Activated CD4-positive, alpha-beta T cell treated with anti-CD3 and anti-CD28 coated beads for 24 hours (primary cell): ENCODE measurements at places on chromosomes 5 and 9.

DNA sequence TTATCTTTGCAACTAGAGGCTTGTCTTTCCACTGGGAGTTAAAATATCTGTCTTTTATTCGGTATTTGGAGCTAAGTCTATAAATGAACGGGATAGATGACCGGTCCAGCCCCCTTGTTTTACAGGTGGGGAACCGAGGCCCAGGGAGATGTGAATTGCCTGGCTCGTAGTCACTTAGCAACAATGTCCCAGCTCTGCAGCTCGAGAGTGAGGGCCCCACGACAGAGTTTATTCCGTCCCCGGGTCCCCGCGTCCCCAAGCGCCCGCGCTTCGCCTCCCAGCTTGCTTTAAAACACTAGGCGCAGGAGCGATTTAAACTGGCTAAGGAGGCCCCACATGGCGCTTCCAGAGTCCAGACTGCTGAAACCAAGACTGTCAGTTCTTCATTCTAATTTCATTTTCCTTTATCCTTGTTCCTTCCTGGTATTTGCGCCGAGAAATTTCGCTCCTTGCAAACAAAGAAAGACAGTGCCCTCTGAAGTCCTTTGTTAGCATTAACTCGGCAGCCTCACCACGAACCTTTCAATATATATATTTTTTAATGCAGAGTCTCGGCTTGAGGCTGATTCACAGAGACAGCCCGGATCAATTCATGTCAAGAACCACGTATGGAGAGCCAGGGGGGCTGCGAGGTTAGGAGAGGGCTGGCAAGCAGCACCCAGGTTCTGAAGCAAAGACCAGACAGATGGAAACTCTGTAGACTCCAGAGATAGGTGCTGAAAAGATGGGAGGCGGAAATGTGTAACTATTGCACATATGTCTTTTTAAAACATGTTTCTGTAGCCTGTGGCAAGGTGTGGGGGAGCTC lies 1.4 kb upstream of the ENC1 start:
- no peak for DNase-seq

DNA sequence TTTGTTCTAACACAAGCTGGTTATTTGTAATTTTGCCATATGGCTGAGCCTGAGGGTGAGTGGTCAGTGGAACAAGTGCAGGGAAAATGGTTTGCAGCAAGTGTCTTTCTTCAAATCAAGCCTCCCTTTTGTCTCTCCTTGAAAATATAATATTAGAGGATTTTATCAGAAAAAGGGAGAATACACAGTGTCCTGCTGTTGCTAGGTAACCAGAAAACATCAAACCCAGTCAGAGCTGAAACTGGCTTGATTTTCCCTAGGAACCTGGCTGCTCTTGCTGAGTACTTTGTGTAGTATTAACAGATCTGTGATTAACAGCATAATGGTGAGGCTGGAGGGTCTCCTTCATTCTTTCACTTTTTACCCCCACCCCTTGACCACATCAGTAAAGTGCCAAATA lies 314.0 kb downstream of the ARHGEF28 start:
- DNase-seq = no peak

DNA sequence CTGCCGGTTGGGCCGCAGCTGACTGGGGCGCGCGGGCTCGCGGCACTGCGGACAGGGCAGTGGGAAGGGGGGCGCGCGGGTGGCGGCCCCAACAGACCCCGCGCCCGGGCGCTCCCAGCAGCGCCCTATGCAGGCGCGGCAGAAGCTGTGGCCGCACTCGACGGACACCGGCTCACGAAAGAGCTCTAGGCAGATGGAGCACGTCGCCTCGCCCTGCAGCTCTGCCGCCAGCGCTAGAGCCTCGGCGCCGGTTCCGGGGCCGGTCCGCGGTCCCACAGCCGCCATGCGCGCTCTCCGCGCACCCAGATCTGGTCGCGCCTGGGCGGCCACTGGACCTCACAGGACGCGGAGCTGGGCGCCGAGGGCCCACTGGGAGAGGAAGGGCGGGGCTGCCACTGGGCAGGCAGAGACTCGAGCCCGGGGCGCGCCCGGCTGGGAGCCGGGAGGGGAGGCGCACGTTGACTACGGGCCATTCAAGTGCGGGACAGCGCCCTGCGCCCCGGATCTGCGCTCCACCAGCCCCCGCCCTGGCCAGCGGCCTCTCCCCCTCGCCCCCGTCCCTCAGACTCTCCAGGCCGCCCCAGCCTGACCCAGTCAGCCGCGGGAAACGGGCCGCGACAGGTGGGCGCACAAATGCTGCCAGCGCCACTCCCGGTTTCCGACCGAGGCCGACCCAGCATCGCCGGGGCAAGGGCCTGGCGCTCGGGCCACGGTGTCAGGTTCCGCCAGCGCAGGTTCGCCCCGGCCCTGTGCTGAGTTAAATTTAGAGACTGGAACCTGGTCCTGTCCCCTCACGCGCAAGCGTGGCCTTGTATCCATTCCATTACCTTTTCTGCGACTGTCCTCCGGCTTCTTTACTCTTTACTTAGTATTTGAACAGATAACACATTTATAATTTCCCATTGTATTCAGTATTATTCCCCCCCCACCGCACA lies at the start of gene TRIM7:
Gene TRIM7 (minus strand): TSS at position 371 of the 935 bp plus-strand sequence. CDS start 86 bp downstream, at position 285.
- DNase-seq = no peak

GRCh38 chr5:113552137-113552536 lies 38.6 kb downstream of the YTHDC2 start:
- no peak for DNase-seq

DNA sequence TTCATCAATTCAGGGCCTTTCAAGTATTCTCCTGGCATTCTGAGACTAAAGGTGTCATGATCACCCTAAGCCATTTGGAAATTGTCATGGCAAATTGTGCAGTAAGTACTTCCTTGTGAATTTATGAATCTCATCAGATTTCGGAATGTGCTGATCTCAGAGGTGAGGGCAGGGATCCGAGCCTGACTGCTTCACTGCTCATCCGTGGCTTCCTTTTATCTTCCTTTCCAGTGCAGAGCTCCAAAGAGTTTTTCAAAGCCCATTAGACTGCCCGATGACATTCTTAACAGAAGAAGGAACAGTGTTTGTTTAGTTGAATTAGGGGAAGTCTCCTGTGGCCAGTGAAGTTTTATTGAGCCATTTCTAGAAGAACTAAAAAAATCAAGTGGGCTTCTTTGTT lies 182.8 kb upstream of the GDNF start:
- no peak for DNase-seq

DNA sequence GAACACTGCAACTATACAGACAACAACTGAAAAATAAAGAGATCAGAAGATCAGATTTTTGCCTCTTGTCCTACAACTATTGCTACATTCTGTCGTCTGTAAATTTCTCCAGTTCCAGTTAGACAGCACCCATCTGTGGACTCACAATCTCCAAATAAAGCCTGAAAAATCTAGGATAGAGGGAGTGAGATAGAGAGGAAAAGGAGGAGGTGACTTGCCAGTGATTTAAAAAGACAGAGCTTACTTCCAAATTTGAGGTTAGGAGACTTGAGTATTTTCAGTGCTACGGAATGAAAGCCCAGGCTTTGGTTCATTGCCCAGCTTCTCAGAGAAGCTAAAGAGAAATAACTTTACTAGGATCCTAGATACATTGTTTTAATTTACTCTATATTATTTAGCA lies 63.6 kb downstream of the PTCD2 start:
- no peak for DNase-seq

DNA sequence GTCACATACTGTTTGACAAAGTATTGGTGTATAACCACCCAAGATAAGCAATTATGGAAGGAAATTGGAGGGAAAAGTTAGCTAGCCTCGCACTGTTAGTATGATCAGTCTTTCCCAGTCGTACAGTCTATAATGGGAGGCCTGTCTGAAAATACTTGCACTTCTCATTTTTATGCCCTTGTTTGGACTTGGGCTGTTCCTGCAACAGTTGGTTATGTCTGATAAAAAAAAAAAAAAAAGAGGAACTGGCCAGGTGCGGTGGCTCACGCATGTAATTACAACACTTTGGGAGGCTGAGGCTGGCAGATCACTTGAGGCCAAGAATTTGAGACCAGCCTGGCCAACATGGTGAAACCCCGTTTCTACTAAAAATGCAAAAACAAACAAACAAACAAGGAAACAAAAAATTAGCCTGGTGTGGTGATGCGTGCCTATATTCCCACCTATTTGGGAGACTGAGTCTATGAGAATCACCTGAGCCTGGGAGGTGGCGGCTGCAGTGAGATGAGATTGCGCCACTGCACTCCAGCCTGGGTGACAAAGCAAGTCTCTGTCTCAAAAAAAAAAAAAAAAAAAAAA lies 58.3 kb upstream of the ANKRD33B start:
- DNase-seq = no peak

DNA sequence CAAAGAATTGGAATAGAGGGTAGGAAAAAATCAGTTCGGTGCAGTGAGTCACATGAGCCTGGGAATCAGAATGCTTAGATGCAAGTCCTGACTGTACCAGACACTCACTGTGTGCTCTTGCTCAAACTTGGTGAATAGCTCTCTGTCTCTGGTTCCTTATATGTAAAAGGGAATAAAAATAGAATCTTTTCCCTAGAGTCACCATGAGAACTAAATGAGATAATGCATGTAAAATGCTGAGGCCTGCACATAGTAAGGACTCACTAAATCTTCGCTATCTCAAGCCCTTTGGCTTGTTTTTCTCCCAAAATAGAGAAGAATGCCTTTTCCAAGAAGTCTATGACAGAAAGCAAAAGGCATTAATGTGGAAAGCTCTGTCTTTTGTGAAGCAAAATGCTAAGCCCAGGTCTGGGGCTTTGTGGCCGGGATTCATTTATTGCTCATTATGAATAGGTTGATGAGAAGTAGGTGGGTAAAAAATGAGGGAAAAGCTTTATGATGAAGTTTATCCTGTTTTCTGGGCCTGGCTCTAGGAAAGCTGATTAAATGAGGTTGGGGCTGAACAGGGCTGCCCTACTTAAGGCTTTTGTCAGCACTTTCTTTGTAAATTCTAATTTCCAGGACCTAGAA lies 483.3 kb downstream of the DMAC1 start:
- DNase-seq = no peak

GRCh38 chr5:4879693-4880303 lies 260.3 kb upstream of the ADAMTS16 start:
- peak; percentile 48 for DNase-seq

DNA sequence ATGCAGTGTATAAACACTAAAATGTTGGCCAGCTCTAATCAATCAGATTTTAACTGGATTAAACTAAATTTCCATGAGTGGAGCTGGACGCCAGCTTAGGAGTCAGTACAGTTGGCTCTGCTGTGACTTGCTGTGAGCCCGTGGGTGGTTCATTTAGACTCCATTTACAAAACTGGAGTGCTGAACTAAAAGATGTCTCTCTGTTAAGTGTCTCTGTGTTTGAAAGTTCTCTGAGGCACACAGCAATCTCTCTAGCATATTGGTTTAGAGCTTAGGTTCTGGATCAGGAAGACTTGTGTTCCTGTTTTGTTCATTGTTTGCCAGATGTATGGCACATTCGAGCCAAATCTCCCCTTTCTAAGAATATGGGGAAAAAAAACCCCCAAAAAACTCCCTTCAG lies 28.0 kb upstream of the ARL14EPL start:
- no peak for DNase-seq

GRCh38 chr5:125485771-125486170 lies 739.3 kb upstream of the ZNF608 start:
- no peak for DNase-seq

DNA sequence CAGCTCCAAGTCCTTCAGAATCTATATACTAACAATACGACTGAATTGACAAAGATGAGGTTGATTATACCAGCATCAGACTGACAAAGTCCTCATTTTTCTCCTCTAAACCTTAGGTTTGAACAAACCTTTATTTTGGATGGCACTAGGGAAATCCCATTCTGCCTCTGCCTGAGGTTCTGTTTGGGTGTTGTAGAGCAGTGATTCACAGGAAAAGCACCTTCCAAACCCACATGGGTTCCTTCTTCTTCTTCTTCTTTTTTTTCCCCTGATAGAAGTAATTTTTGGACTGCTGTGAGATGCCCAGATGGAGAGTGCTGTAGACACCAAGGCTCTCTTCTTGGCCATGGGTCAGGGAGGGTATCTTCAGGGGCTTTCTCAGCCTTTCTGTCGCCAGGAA lies 164.9 kb upstream of the PAPPA start:
- no peak for DNase-seq

DNA sequence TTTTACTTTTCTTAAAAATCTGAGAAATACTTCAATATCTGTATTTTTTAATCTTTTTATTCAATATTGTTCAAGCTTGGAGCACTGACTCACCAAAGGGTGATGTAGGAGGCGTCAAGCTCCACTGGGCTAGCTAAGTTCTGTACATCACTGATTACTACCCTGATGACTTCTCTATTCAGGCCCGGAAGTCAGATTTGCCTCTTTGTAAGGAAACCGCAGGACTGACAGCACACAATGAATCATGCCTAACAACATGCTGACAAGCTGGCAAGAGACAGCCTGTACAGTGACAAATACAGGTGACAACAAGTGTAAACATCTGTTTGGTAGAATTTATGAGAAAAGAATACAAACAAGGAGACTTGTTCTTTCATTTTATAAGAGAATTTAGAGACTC lies 627.9 kb upstream of the RORB start:
- peak; percentile 2 for DNase-seq

GRCh38 chr9:24500761-24501160 lies 44.9 kb downstream of the IZUMO3 start:
- no peak for DNase-seq
